ENCODE measurements at places on chromosomes 7 and 10.

- no peak for DNase-seq
Observed at GRCh38 chr7:40883826-40884225, 749.0 kb downstream of the SUGCT start.

GRCh38 chr10:15439341-15439842 lies 68.3 kb upstream of the FAM171A1 start:
- DNase-seq: no peak

GRCh38 chr7:41451826-41452225 lies 251.1 kb downstream of the INHBA start:
- DNase-seq: no peak

DNA sequence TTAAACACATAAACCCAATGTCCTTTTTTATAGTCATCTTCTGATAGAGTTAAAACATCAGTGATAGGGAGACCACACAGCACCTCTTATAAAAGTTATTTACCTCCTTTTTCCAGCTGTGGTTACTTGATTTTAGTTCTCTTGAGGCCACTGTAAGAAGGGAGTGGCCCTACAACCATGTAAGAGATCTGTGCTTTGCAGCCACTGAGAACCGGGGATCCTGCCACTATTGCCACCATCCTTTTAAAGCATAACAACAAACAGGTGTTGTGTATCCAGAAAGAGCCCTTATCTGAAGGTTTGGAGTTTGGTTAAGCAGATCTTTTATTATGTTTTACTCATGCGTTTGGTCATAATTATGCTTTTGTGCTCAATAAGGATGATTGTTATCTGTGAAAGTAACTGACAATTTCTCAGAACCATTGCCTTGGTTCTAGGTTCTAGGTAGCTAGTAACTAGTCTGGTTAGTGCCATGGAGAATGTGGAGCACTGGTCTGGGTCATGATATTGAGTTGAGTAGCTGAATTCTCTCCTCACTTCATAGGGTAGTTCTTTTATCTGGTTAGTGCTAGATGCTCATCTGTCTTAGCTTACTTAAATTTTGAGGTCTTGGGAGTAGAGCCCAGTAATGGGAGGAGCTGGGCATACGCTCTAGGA lies 56.5 kb downstream of the ST7 start:
- no peak for DNase-seq

GRCh38 chr10:128701837-128702236 lies 575.6 kb upstream of the MKI67 start:
- DNase-seq: no peak

- no peak for DNase-seq
Observed at GRCh38 chr10:25210265-25210664, 35.5 kb downstream of the GPR158 start.

DNA sequence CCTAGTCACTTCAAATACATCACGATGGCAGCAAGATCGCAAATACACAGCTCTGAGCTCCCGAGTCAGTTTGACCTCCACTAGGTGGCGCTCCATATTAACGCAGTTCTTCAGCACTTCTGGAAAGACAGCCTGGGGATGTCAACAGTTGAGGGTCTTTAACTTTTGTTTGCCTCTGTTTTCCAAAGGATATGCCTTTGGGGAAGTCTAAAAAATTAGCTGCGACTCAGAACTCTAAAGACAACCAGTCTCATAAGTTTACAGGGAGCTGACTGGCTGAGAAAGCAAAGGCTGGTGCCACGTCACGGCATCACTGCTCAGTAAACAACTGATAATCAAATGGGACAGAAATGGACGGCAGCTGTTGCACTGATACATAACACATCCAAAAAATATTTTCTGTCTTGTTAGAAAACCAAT lies 458.8 kb downstream of the SORCS1 start:
- peak; percentile 17 for DNase-seq

All from stimulated activated CD4-positive, alpha-beta T cell treated with anti-CD3 and anti-CD28 coated beads, Interleukin-12 subunit alpha, Interleukin-12 subunit beta, amount 100 ng/mL, for 24 hours (primary cell).